ENCODE measurements at places on chromosomes 7 and 10.

GRCh38 chr10:7320072-7320471 lies 90.8 kb downstream of the SFMBT2 start:
- DNase-seq, result no peak

- DNase-seq, result no peak
These were observed 43.2 kb downstream of the HDAC9 start for GRCh38 chr7:18538554-18539250.

DNA sequence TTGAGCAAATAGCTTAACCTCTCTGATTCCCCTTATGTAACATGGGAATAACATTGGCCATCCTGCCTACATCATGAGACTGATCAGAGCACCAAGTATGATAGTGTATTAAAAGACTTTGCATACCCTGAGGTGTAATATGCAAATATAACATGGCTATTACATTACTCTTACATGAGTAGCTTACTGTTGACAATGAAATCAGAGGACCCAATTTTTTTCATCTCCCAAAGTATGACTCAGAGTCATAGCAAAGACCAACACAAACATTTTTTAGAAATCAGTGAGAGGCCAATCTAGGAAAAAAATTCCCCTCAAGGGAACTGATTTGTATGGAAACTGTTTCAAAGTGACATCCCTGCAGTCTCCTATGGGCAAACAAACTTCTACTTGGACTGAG lies 47.0 kb upstream of the TMEM140 start:
- DNase-seq, result no peak

DNA sequence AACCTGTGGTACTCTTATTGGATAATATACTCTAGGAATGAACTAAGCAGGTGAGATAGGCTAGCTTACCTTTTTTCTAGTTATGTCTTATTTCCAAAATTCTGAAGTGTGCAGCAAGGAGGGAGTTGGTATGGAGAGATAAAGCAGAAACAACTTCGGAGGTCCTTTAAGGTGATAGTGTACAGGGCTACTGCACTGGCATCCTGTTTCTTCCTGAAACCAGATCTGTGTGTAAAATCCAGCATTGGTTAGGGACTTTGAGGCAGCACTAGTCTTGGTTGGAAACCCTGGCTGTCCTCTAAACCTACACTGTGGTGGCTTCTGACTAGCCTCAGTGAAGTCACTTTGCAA lies 66.9 kb upstream of the STRIP2 start:
- no peak for DNase-seq

DNA sequence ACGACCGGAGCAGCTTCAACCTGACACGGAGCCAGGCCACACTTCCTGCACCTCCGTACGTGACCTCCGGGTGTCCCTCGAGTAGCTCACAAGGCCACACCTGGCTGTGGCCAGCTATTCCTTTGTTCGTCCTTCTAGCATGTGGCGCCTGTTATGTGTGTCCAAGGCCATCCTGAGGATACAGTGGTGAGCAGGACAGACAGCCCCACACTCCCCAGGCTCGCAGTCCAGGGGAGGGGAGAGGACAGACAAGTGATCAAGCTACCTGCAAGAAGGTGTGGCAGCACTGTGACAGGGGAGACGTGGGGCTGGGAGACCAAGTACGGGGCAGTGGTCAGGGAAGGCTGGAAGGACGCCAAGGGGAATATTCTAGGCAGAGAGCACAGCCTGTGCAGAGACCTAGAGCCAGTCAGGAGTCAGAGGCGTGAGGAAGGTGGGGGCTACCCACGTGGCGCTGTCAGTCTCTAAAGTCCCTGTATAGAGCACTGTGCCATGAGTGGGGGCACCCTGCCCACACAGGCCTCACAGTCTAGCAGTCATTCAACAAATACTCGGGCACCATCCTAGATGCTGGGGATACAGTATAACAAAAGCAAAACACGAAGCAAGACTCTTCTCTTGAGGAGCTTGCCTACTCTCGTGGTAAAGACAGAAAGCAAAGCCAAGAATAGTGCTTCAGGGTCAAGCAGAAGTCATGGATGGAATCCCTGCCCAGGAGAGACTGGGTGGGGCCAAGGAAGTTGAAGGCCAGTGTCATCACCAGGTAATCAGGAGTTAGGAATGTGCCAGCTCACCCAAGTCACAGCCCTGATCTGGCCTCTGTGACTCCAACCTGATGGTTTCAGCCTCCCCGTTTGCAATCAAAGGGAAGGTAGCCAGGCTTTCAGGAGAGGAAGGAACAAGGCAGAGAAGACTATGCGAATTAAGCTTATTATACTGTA lies 58.6 kb downstream of the PROSER2 start:
- no peak for DNase-seq

DNA sequence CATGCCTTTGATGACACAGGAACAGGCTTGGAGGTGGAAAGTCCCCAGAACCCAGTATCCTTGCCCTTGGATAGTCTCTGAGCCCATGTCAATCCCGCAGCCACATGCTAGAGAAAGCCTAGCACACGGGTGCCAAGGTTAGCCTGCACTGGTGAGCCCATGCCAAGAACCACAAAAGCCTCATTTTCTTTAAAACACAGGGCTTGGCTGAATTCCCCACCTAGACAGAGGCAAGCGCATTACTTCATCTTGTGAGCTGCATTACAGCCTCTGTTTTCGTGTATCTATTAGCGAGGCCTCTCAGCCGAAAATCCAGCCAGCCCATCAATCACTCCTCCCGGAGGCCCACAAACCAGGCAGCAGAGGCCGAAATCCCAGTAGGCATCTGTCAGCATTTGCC lies 314.9 kb upstream of the AUTS2 start:
- DNase-seq, result no peak

DNA sequence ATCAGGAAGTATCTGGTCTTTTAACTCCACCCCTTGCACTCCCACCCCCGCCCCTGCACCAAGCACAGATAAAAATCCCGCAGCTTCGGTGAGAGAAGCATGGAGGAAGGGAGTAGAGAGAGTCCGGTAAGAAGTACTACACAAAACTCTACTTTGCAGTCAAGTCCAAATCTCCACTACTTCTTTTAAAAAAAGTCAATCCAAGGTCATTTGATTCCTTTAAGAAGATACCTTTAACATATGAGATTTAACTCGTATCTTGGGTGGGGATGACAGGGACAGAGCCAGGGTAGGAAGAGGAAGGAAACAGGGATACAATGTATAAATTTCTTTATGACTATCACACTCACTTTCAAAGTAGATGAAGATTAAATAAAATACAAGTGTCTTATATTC lies 132.1 kb downstream of the NRBF2 start:
- DNase-seq, result no peak

DNA sequence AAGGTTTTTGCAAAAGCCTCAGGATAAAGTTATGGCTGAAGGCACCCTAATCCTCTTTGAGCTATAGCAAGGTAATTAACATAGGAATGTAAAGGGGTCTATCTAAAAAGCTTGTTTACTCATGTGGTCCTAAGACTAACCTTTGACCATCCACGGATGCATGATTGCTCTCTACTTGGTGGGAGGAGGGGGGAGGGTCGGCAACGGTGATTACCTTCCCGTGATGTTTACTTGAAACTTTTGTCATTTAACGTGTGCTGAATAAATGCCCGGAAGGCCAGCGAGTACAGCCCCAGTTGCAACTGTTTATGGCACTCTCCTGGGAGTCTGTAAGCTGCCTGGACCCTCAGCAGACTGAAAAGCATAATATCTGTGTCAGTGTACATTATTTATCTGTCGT lies 78.9 kb upstream of the GPR22 start:
- DNase-seq, result no peak

GRCh38 chr7:149690688-149691446 lies 82.5 kb downstream of the ZNF467 start:
- DNase-seq, result peak; percentile 64

DNA sequence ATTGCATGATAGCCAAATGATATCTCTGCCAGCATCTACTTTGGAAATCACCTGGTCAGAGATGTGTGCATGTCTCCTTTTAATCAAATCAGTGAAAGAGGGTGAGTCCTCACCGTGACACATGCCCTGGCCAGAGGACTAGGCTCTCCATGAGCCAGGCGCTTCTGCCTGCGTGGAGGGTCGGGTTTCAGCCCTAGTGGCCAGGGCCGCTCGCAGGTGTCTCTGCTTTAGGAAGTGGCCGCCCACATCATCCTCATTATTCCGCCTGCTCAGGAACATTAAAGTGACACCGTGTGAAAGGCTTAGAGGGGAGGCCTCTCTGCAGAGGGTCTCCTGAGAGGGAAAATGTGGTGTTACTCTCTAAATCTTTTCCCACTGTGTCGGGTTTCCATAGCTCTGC lies 173.6 kb upstream of the PRKCQ start:
- no peak for DNase-seq
